ENCODE measurements at places on chromosomes 16 and 17. TPM values are rescaled to one million over a fixed set of nuclear protein-coding genes. Genes with fewer than 3 reads are reported as not detected.

HBA2 gene
- not detected for total RNA-seq

CRISPLD2 gene
- total RNA-seq: 2.6 TPM

- no peak overlapping the region for H3K27ac ChIP-seq
- peaks cover 26% of the 10 kb centered on the region for H3K36me3 ChIP-seq
- no peak overlapping the region for H3K4me3 ChIP-seq
Measured at GRCh38 chr17:43530288-43531081, 15.7 kb downstream of the ETV4 start.

GRCh38 chr16:21130811-21131210 is 19.8 kb downstream of the DNAH3 start:
- H3K27me3 ChIP-seq: no peaks in the 10 kb centered on the region
- DNase-seq: no peak
- H3K36me3 ChIP-seq: no peaks in the 10 kb centered on the region
- no peak overlapping the region for H3K27ac ChIP-seq
- no peak overlapping the region for H3K4me3 ChIP-seq

CCL4 gene
- 1.5 TPM for total RNA-seq

TBX6 gene
- total RNA-seq: 0.47 TPM

GRCh38 chr17:64599827-64600226 is 62.3 kb downstream of the SMURF2 start:
- H3K4me1 ChIP-seq: peaks cover 10% of the 10 kb centered on the region
- no peak for DNase-seq
- H3K27ac ChIP-seq: no peak overlapping the region
- H3K36me3 ChIP-seq: peaks cover 18% of the 10 kb centered on the region

DNA sequence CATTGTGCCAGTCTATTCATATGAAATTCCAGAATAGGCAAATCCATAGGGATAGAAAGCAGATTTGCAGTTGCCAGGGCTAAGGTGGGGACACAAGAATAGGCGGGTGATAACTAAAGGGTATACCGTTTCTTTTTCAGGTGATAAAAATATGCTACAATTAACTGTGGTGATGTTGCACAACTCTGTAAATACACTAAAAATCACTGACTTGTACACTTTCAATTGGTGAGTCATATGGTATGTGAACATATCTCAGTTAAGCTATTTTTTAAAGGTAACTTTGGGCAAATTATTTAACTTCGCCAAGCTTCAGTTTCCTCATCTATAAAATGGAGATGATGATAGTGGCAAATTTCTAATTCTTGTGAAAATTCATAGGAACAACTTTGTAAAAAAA is 65.9 kb downstream of the CDYL2 start:
- H3K27me3 ChIP-seq: no peaks in the 10 kb centered on the region
- H3K4me3 ChIP-seq: no peak overlapping the region
- H3K27ac ChIP-seq: no peak overlapping the region
- H3K36me3 ChIP-seq: no peaks in the 10 kb centered on the region

DNA sequence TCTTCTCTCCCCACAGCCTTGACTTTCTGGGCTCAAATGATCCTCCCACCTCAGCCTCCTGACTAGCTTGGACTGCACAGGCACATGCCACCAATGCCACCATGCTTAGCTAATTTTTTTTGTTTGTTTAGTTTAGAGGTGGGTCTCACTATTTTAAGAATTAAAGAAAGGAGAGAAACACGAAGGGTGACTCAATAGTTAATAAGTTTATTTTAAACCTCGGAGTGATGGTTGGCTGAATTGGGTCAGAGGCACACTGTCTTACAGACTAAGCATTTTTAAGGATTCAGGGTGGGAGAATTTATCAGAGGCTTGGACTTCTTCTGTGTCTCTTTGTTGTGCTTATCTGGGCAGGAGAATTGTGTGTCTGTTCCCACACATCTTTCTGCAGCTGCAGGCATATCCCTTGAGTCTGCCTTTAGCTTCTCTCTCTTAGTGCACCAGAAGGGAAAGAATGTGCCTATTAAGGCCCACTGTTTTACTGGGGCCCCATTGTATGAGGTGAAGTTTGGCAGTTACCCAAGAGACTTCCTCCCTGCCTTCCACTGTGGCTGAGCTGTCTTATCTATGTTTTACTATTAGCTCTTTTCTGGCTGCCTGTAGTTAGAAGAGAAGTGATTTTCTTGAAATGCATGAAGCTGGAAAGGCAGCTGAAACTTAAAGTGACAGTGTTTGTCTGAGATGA is 2172.0 kb downstream of the TP53TG3F start:
- no peak overlapping the region for H3K27ac ChIP-seq
- H3K4me1 ChIP-seq: no peaks in the 10 kb centered on the region
- no peaks in the 10 kb centered on the region for H3K27me3 ChIP-seq
- H3K4me3 ChIP-seq: no peak overlapping the region
- DNase-seq: no peak
- no peaks in the 10 kb centered on the region for H3K36me3 ChIP-seq

RHBDL1 gene
- total RNA-seq: 6.6 TPM

DNA sequence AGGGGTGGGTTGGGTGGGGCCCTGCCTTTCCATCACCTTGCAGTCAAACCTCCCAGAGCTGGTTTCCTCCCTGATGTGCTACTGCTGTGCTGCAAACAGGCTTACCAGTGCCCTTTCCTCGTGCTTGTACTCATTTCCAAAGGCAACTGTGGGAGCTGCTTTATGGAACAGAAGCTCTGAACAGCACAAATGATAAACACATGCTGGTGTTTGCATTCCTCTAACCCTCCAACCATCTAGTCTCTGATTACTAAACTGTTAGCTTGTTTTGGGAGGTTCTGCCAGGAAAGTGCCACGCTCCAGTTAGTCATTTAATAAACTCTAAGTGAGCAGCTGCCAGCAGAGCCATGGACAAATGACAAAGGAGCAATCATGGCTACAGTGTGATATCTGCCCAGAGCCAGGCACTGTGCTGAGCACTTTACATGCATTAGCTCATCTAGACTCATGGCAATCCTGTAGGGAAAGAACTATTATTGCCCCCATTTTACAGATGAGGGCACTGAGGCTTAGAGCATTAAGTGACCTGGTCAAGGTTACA is 110.4 kb downstream of the VAT1L start:
- no peak overlapping the region for H3K27ac ChIP-seq
- H3K4me3 ChIP-seq: no peak overlapping the region
- no peaks in the 10 kb centered on the region for H3K36me3 ChIP-seq
- no peak for DNase-seq
- peaks cover 3% of the 10 kb centered on the region for H3K27me3 ChIP-seq
- H3K4me1 ChIP-seq: no peaks in the 10 kb centered on the region

STH gene
- not detected for total RNA-seq

XPO6 gene
- total RNA-seq: 378 TPM

DNA sequence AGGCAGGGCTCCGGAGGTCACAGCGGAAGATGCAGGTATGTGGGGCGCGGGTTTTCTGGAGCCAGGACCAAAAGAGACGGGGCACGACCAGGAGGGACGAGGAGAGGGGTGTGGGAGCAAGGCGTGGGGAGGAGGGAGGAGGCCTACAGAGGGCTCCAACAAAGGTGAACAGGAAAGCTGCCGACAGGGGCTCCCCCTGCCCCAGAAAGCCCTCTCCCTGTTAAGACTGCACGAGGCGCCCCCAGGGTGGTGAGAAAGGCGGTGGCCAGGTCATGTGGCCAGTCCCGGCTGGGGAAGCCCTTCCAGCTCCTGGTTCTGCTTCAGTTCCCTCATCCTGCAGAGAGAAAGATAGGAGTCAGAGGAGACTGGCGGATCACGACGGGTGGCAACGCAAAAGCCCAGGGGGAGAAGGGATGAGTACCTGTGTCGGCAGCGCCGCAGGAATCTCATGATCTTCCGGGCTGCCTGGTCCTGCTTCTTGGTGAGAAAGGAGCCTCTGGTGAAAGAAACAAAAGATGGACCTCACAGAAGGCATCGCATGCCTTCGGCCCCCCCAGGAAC is 949 bp upstream of the SPAG7 start:
- no peaks in the 10 kb centered on the region for H3K27me3 ChIP-seq
- no peak for DNase-seq
- H3K27ac ChIP-seq: peak overlapping the region; percentile 87
- peaks cover 38% of the 10 kb centered on the region for H3K4me1 ChIP-seq
- H3K4me3 ChIP-seq: peak overlapping the region; percentile 84

DNA sequence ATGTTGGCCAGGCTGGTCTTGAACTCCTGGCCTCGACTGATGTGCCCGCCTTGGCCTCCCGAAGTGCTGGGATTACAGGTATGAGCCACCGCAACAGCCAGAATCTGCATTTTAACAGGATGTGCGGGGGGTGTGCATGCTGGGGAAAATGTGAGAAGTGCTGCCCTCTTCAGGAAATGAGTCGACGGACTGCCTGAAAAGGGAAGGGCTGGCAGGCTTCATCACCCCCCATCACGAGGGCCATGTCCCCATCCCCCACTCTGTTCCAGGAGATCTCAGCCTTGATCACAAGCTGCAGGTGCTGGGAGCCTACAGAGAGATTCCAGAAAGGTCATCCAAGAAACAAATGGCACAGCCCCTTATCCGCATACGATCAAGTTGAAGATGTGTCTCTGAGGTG is 195.3 kb upstream of the RPL38 start:
- peaks cover 21% of the 10 kb centered on the region for H3K4me1 ChIP-seq
- H3K4me3 ChIP-seq: no peak overlapping the region
- H3K27me3 ChIP-seq: peaks cover 2% of the 10 kb centered on the region
- H3K27ac ChIP-seq: no peak overlapping the region

- no peaks in the 10 kb centered on the region for H3K36me3 ChIP-seq
- no peak overlapping the region for H3K27ac ChIP-seq
- no peak for DNase-seq
- H3K27me3 ChIP-seq: peaks cover 6% of the 10 kb centered on the region
Measured at GRCh38 chr17:68710976-68711375, 109.8 kb upstream of the FAM20A start.

DNA sequence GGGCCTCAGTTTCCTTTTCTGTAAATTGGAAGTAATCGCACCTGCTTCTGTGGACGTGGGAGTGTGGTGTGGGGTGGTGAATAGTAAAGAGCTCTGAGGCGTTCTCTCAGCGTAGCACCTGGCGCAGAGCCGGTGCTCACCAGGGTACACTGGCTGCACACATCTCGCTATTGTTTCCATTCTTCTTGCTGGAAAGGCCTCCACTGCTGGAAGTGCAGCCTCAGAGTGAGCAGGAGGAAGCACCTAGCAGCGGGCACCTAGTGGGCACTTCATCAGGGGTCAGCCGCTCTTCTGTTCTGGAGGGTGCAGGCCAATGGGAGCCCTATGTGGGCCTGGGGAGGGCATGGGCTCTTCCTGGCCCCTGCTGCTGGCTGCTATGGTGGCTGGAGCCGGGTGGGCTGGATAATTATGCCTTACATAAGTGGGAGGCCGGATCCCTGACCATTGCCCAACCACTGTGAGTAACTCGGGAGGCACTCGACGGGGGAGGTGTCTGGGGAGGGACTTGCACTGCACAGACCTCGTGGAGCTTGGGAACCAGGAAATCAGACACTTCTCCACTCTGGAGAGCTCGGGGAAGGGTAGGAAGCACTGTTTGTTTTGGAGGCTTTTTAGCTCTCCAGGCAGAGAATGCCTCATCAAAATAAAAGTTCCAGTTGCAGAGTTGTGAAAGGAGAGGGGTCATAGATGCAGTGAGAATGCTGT is 1.7 kb downstream of the MAP2K3 start:
- H3K36me3 ChIP-seq: no peaks in the 10 kb centered on the region
- no peak for DNase-seq
- H3K4me3 ChIP-seq: peak overlapping the region; percentile 98
- peaks cover 70% of the 10 kb centered on the region for H3K4me1 ChIP-seq

DNA sequence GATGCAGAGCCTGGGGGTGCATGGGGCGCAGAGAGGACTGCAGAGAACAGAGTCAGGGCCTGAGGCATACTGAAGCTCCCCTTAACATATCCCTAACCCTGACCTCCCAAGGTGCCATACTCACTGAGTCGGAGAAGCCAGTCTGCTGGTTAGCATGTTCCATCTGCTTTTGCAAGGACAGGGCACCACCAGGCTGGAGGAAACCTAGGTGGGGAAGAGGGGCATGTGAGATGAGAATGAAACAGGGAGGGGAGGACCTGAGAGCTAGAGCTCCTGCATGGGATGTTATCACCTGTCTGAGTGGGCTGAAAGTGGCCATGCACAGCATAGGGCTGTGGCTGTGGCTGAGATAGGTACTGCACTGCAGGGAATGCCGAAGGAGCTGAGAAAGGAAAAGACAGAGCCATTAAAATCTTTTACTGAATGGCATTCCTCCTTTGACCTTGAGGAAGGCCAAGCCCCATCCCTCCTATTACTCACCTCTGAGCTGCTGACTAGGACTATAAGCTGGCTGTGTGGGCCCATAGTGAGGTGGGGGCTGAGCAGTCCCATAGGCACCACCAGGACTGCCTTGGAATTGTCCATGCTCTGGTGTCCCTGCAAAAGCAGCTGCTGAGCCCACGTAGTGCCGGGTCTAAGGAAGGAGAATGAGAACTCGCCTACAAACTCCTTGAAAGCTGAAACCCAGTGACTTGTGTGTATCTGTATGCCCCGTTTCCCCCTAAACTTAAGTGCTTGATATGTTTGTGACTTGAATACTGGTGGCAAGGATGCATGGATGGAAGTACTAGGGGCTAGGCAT is 1.9 kb downstream of the GPS2 start:
- H3K4me1 ChIP-seq: peaks cover 69% of the 10 kb centered on the region
- no peaks in the 10 kb centered on the region for H3K27me3 ChIP-seq
- peak overlapping the region; percentile 40 for H3K27ac ChIP-seq
- no peak overlapping the region for H3K4me3 ChIP-seq
- DNase-seq: no peak

ST6GALNAC2 gene
- 0.49 TPM for total RNA-seq

- H3K27me3 ChIP-seq: peaks cover 27% of the 10 kb centered on the region
- H3K4me3 ChIP-seq: no peak overlapping the region
- H3K27ac ChIP-seq: no peak overlapping the region
- no peaks in the 10 kb centered on the region for H3K36me3 ChIP-seq
- no peak for DNase-seq
- peaks cover 25% of the 10 kb centered on the region for H3K4me1 ChIP-seq
Measured at GRCh38 chr16:181565-182021, 1.3 kb downstream of the HBQ1 start.

PPP1R27 gene
- not detected for total RNA-seq

DNA sequence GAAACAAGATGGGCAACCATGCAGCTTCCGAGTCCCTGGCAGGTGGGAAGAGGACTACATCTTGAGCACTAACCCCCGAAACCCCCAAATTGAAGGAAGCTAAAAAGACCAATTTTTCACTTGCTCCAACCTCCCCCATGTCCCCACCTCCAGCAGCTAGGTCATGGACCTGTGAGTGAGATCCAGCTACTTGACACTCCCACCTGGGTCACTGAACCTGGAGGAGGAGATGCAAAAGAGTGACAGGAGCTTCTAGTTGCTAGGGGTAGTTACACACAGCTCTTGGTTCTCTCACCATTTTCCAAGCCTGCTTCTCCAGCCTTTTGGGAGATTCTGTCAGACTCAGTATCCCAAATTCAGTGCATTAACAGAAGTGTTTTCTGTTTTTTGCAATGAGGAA is 11.2 kb downstream of the PDZD9 start:
- no peak overlapping the region for H3K27ac ChIP-seq
- no peak overlapping the region for H3K4me3 ChIP-seq
- peaks cover 18% of the 10 kb centered on the region for H3K4me1 ChIP-seq
- no peak for DNase-seq
- peaks cover 5% of the 10 kb centered on the region for H3K36me3 ChIP-seq

TBC1D3C gene
- total RNA-seq: not detected

DNA sequence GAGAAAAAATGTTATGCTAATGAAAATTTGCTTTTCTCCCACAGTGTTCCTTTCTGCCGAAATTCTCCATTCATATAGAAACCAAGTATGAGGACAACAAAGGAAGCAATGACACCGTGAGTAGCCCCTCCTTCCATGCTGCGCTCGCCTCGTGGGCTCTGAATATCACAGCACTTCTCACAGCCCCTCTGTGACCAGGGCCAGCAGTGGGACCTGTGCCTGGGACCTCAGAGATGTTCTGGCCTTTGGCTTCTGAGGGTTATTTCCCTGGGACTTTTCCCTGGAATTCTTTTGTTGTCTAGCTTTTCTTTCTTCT is 139.6 kb upstream of the NOL11 start:
- no peak overlapping the region for H3K4me3 ChIP-seq
- H3K27me3 ChIP-seq: no peaks in the 10 kb centered on the region
- H3K27ac ChIP-seq: no peak overlapping the region
- DNase-seq: no peak
- H3K36me3 ChIP-seq: peaks cover 40% of the 10 kb centered on the region
